Astrocyte (in vitro differentiated cells and primary cell): ENCODE measurements at places on chromosomes 12 and 14.

DNA sequence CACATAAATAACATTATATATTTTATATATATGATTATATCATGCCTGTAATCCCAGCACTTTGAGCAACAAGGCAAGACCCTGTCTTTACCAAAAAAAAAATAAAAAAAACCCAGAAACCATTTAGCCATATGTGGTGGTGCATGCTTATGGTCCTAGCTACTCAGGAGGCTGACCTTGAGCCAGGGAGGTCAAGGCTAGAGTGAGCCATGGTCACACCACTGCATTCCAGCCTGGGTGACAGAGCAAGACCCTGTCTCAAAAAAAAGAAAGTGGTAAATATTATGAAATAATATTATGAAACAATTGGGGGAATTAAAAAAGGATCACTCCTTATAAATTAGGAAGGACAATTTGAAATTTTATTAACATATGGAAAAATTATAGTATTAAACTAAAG is 16.0 kb downstream of the RAD51B start:
- no peak for DNase-seq

- no peak for DNase-seq
Measured at GRCh38 chr12:49643961-49644619, 20.7 kb downstream of the PRPF40B start.

DNA sequence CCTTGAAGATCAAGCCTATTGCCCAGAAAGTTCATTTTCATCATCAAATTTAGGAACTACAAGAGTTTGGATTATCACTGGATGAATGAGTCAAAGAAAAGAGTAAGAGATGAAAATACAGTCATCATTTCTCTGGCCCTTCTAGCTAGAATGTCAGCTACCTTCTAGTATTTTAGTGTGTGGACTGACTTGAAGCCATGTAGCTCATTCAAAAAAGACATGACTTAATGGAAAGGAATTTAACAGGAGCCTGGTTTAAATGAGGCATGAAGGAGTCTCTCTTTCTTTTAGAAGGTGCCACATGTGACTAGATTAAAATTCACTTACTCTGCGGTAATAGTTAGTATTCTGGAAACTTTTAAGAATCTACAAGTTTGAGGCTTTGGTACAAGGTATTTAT is 7.1 kb downstream of the PTHLH start:
- peak; percentile 87 for DNase-seq

DNA sequence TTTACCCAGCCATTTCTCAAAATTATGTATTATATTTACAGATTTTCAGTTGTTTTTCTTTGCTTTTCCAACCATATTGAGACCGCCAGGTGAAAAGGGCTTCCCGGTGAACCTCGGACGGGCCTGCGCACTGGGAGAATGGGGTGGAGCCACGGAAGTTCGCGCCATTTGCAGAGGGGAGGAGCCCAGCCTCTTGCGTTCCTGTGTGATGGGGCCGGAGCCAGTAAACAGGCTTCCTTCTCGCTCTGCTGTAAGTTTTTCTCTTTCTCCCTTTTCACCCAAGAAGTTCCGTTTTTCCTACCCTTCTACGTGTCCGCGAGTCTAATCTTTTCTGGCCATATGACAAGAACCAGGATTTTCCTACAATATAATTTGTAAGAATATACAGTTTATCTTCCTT is 1108.8 kb upstream of the SEL1L start:
- no peak for DNase-seq

- no peak for DNase-seq
Measured at GRCh38 chr14:84432676-84433075, 1097.3 kb upstream of the FLRT2 start.
